Cerebellum (tissue), 4 donors: ENCODE measurements at places on chromosomes 7 and 10.

DNA sequence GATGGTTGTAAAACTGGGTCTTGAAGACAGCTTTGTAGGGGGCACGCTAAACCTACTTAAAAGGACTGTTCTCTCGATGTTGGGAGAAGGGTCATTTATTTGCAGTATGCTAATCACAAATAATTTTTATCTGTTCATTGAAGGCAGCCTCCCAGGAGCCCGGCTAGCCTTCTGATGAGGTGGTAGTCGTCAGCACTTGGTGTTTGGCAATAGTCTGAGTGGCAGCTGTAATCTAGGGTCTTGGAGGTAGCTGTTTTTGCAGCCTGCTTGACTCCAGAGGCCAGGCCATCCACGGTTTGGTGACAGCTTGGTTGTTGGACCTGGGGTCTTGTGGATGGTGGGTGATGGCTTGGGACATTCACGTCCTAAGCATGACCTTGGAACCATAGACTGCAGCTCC, 2.2 kb downstream of the GTF2IRD1 start:
- DNase-seq: no peak

DNA sequence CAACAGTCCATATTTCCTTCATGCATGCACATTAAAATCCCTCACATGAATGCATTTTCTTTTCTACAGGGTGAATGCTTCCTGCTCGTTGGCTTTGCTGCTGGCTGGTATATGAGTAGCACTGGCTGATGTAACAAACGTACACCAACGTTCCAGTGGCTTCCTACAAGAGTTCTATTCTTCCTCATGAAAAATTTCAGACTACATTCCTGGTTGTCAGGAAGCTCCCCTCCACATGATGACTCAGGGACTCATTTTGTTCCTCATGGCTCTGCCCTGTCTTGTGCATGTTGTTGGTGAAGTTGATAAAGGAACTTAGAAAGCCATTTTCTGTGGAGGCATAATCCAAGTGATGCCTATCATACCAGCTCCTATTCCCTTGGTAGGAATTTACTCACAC, 470.7 kb upstream of the KLF6 start:
- no peak for DNase-seq

- no peak for DNase-seq
These were observed 18.1 kb downstream of the TRIL start for GRCh38 chr7:28939844-28940544.

- no peak for DNase-seq
These were observed 170.3 kb downstream of the SEMA3E start for GRCh38 chr7:83478616-83479015.

GRCh38 chr10:48678041-48678440, 6.6 kb upstream of the WDFY4 start:
- no peak for DNase-seq

DNA sequence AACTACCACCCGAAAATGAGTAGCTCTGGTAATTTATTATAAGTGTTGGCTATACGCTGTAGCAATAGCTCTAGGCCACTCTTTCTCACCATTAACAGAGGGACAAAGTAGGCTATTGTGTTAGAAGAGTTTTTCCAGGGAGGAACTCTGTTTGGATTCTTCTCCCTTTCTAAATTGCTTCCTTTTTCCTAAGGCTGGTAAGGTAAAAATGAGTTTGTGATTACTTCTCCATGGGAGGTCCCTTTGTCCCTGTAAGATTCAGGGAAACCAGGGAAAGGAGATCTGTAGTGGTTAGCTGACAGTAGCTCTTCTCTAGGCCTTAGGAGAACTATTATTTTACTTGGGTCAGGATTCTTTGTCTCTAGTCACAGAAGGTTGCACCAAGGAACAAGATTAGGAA, 23.2 kb upstream of the SEMA3E start:
- DNase-seq: no peak

DNA sequence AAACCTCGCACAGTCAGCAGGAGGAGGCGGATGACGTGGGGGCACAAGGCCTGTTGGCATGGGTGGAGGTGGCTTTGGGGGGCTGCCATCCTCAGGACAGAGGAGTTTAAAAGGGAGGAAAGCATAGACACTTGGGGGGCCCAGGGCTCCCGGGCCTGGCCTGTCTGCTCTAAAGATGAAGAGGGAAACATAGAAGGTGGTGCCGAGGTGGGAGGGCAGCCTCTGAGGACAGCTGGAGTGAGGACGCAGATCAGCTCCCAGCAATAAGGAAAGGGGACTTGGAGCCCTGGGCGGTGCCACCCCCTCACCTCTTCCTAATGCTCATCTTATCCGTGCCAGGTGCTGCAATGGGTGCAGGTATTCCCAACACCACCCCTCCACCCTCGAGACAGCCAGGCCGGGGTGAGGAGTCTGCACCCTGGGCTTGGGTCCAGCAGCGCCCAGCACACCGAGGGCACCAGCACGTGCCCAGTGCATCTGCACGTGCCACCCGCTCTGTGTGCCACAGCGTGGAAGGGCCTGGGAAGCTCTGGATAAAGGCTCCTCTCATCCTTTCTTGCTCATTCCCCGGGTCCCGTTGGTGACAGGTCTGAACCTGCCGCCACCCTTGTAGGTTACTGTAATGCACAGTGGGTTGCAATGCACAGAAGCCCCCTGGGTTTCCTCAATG, 566.0 kb upstream of the FOXK1 start:
- DNase-seq: no peak

GRCh38 chr7:15041226-15041625, 138.7 kb upstream of the DGKB start:
- DNase-seq: no peak

GRCh38 chr10:102065561-102066398, 631 bp downstream of the HPS6 start:
- DNase-seq: peak; percentile 35

DNA sequence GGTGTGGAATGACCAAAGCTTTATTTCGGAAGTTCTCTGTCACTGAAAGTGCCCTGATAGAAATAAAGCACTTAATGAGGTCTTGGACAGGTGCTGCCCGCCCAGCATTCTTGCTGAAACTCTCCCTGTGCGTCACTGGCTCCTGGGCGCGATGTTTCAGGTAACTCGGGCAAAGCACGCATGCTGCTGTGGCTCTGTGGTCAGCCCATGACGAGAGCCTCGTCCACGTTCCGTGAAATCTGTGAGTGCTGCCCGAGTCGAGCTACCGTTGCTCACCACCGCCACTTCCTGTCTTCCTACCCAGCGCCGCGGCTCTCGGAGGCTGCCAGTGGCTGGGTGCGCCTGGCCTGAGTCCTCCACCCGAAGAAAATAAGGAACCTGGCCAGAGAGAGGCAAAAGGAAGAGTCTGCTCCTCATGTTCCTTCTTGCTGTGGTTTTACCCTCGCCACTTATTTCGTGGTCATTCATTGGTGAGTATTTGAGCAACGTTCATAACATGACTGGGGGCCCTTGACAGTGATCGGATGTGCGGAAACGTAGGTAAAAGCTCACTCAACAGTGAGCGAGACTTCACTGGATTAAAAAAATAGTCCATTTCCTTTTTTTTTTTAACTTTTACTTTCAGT, 95.5 kb downstream of the MAP3K8 start:
- no peak for DNase-seq

DNA sequence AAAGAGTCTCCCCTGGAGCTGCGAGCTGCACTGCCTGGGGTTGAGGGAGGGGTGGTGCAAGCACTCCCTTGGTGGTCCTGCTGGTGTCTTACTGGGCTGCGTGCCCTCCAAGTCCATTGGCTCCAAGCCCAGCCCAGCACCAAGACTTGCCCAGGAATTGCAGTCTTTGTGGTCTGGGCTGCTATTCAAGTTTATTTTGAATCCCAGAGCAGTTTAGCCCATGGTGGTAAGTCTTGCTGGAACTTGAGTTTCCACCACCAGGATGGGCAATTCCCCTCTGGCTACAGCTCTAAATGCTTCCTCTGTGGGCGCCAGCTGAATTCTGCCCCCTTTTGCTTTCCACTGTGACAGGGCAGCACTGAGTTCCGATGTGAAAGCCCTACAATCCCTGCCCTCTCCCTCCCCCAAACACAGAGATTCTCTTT, 25.1 kb downstream of the GALNT11 start:
- no peak for DNase-seq

DNA sequence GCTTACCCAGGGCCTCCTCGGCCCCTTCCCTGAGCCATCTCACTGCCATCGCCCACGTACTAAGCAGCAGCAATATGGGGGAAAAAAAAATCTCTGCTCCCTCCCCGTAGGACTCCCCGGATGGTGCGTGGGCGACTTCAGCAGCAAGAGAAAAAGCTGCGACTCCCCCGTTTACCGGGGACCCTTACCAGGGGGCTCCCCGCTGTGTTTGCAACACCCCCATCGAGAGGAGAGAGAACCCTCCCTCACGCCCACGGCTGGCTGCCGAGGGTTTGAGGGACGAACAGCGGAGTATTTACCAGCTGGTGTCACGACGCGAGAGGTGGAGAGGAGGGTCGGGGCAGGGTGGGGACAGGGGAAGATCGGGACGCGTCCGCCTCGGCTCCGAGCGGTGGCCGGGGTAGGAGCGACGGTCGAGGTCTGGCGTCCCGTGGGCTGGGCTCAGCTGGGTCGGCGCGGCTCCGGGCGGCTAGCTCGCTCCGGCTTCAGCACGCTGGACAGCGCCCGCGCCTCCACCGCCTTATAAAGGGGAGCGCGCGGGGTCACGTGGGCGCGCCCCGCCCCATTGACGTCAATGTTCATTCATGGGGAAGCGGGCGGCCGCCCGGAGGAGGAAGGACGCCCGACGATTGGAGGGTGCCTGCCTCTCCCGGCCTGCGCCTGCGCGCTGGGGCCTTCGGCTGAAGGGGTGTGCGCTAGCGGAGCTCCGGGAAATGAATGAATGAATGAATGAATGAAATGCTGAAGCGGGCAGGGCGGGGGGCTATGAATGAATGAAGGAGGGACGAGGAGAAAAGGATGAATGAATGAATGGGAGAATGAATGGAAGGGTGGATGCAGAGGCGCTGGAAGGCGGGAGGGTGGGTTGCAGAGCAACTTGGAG, at the start of gene VGF:
Gene VGF (minus strand): TSS at position 495 of the 883 bp plus-strand sequence. CDS start 726 bp downstream, outside the sequence.
- peak; percentile 98 for DNase-seq

DNA sequence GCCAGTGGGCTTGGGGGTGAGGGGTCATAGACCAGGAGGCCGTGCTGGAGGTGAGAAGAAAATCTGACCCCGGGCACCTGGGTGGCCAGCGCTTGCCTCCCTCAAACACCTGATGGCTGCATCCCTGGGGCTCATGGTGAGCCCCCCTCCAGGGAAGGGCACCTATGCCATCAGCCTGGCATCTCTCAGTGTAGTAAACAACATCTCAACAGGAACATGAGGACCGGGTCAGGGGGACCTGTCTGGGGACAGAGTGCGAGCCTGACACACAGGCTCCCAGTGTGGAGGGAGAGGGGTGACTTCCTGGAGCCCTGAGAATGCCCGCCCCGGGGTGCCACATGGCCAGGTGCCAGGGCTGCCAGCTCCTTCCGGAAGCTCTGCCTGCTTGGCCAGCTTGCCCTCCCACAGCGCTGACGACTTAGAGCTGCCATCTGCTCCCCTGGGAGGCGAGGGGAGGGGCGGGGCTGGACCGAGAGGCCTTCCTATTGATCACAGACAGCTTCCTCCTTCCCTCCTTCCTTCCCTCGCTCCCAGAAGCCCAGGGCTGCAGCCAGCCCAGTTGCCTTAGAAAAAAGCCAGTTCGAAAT, 12.3 kb downstream of the STX1A start:
- no peak for DNase-seq

DNA sequence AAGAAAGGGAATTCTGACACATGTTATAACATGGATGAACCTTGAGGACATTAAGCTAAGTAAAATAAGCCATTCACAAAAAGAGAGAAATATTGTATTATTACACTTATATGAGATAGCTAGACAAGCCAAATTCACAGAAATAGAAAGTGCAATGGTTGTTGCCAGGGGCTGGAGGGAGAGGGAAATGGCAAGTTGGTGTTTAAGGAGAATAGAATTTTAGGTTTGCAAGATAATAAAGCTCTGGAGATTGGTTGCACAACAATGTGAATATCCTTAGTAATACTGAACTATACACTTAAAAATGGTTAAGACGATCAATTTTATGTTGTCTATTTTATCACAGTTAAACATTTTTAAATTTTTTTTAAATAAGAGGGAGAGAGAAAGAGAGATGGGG, 25.0 kb upstream of the ADD3 start:
- DNase-seq: no peak

DNA sequence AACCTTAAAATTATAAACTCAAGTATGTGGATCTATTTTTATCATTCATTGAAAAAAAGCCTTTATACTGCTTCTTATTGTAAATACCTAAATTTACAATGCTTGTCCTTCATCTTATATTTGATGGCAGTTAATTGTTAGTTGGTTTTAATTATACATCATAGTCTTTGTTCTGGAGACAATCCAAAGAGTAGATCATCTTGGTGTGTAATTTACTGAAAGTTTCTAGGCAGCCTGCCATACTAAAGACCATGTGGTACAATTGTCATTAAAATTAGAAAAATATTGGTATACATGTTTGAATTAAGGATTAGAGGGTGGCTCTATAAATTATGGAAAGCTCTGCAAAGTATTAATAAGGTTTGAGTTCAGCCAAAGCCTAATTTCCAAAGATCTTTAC, 231.4 kb downstream of the KCND2 start:
- no peak for DNase-seq

- DNase-seq: no peak
These were observed 741.4 kb upstream of the POT1 start for GRCh38 chr7:125670926-125671572.

- DNase-seq: no peak
These were observed 12.9 kb downstream of the UPP1 start for GRCh38 chr7:48101968-48102367.

- DNase-seq: peak; percentile 75
These were observed 1.3 kb upstream of the SLC26A5 start for GRCh38 chr7:103447073-103447960.

DNA sequence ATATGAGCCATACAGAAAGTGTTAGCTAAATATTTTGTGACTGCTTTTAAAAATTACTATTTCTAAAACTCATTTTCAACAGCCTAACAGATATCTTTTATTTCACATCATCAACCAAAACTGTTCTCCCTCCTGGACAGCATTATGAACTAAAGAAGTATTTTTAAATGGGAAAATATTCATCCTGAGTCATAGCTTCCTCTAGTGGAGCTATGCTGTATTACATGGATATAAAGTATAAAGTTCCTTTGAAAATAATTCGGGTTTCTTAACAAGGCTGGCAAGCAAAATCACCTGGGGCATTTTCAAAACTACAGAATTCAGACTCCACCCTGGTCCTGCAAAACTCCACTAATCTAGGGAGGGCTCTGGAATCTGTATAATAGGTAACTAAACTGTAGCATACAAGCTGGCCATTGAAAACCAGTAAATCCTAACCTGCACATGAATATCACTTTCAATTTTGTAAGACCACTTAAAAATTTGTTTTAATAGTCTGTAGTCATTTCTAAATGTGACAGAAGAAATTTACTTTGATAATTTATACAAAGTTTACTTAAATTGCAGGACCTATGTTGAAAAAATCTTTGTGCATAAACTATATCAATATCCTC, 53.5 kb downstream of the SCIN start:
- no peak for DNase-seq
